ENCODE measurements at places on chromosomes 16 and 17.

DNA sequence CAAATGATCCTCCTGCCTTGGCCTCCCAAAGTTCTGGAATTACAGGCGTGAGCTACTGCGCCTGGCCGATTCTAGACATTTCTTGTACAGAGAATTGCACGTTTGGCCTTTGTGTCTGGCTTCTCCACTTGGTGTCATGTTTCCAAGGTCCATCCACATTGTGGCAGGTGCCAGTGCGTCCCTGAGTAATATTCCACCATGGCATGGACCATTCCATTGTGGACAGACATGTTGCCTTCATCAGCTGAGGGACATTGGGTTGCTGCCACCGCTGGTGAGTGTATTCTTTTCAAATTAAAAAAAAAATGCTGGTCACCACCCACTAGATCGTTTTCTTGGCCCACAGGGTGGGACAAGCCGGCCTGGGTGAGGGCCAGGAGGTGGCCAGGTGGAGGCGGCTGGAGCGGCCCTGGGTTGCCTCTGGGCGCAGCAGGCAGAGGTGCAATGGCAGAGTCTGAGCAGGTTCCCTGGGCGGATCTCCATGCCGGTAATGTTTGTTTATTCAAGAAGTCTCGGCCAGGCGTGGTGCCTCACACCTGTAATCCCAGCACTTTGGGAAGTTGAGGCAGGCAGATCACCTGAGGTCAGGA, 274.1 kb downstream of the SEC14L1 start:
- DNase-seq: no peak

DNA sequence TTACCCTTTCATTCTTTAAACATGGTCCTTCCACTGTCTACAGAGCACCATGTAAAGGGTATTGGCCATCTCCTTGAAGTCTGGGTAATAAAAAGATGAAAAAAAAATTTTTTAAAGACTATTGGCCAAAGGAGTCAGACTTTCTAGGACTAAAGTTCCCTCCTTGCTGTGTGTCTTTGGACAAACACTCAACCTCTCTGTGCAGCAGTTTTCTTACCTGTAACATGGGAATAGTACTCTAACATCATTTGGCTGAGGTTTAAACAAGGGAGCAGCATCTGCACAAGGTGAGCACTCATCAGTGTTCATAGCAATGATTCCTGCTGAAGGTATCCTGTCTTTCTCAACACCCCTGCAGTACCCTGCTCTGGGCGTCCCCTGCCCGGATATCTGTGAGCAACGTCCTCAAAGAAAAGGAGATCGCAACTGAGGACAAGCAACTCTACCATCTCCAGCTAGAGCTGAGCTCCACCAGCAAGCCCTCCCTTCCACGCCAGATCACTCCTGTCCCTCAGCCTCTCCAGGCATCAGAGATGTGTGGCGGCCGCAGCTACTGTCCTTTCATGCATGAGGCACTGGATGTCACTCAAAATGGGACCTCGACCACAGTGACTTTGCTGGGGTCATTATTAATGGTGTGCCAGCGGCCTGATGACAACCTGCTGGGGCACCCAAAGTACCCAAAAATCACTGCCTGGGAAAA, 29.5 kb upstream of the RPH3AL start:
- DNase-seq: no peak

DNA sequence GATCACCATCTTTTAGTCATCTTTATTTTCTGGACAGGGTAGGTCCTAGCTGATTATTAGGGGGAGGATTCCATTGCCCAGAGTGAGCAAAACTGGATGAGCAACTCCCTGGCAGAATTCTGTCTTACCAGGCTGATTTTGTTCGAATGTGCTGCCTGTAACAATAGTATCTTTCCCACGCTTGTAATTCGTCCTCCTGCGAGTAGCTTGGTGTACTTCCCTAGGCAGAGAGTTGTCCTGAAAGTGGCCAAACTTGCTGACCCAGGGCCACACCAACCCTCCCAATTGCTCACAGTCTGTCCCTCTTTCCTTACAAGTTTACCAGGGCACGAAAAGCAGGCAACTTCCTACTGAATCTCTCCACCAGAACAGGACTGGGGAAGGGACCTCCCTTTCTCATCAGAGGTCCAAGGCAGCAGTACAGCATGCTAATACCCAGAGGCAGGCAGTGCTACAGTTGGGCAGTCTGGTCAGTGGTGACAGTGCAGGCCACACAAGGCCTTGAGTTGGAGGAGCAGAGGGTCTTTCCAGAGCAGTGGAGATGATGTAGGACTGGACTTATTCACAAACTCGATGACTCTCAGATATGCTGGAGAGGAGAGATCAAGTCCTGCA, 67.8 kb upstream of the NLK start:
- no peak for DNase-seq

DNA sequence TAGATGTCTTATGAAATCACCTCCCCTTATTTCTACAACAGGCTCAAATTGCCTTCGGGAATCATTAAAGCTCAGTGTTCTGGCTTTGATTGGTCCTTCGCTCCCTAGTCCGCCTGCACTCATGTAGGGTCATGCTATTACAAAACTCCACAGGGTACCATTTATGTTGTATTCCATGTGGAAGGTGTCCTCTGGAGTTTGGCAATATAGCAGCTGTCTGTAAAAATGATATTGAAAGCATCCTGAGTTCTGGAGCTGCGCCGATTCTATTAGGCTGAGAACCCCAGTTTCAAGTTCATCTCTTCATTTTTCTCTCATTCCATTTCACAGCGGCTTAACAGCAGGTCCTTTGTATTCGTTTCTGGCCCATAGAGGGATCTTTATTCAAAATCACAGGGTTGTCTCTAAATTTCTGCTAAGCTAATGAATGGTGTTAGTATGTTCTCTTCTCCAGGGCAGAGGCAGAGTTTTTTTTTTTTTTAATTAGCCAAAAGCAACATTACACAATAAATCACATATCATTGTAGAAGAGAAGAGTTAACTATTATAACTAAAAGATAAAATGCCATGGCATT, 71.9 kb upstream of the TEKT1 start:
- no peak for DNase-seq

DNA sequence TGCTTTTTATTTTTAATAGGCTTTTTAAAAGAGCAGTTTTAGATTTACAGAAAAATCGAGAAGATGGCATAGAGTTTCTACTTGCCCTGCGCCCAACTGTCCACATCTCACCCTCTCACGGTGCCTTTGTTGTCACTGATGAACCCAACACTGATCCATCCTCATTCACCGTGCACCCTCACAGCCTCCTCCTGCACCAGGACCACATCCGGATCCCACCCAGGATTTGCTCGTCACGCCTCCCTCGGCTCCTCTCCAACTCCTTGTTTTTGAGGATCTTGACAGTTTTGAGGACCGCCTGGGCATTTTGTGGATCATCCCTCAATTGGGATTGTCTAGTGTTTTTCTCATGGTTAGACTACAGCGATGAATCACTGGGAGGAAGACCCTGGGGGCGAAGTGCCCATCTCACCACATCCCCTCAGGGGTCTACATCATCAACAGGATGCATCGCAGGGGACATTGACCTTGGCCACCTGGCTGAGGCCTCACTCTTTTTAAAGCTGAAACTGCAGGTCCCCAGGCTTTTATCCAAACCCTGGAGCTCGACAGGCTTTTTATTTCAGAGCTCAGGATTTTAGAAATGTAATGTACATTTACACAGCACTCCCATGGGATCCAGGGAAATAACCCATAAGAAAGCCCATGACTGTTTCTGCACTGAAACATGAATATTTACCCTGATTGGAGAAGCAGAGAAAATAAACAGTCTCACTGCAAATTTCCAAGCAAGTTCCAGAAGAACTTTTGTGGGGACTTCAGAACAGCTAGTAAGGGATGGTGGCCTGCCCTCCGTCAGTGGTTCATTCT, 71.8 kb upstream of the ZNF469 start:
- DNase-seq: no peak

- no peak for DNase-seq
Observed at GRCh38 chr17:17535957-17536356, 39.8 kb upstream of the RASD1 start.

GRCh38 chr17:16425698-16426659, 10.6 kb downstream of the TRPV2 start:
- DNase-seq: no peak

Data from stimulated activated naive CD8-positive, alpha-beta T cell treated with anti-CD3 and anti-CD28 coated beads, Interleukin-15, amount 100 ng/mL, for 72 hours (primary cell).